ENCODE measurements at places on chromosomes 7 and 10.

- DNase-seq, result no peak
These were observed 86.5 kb downstream of the PARP12 start for GRCh38 chr7:139976055-139976837.

GRCh38 chr10:27815846-27816245 is 70.2 kb upstream of the MKX start:
- no peak for DNase-seq

GRCh38 chr7:26653430-26654399 is 210.7 kb downstream of the SKAP2 start:
- DNase-seq, result no peak

GRCh38 chr10:60675236-60675635 is 103.0 kb upstream of the CDK1 start:
- DNase-seq, result no peak

DNA sequence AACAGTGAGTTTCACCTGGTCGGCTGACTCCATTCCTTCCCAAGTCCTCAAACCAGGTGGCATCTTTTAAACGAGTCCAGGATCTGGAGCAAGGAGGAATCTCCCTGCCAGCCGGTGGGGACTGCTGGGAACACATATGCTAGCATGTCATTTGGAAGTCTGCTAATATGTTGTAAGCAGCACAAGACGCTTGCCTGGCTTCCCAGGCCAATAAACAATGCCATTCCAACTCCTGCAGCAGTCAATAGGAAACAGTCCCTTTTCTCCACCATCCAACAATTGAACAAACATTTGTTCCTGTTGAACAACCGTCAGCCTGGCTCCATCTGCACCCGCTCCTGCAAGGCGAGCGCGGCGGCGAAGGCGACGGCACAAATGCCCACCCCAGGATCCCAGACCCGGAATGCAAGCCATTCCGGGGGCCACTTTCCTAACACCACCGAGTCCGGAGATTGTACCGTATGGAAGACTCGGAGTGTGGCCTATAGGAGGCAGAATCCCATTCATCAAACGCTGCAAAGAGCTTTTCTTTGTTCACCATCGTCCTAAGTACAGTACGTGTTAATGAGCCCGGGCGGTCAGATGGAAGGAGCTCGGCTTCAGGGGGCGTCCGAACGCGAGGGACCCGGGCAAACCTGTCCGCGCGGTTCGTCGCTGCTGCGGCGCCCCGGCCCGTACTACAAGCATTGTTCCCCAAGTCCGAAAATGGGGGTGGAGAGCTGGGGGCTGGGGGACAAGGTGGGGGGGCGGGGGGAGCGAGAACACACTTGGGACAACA is 1.6 kb downstream of the FAM53B start:
- no peak for DNase-seq

DNA sequence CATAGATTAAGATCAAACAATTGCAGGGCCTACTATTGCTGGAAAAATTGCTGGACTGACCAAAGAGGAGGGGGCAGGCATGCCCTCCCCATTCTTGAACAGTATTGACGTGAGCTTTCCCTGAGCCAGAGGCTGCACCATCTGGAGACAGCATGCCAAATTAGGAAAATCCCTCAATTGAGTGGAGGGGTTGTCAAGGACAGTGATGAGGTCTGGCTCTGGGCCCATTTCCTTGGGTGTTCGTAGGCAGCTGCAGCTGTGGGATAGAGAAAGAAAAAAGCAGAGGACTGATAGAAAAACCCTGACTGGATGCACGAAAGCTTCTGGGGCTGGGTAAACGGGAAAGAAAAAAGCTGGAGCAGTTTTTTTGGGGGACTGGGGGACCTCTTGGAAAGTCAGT is 22.8 kb upstream of the ORC5 start:
- no peak for DNase-seq

GRCh38 chr10:7657552-7657951 is 9.2 kb downstream of the ITIH5 start:
- DNase-seq, result no peak

Data from T-helper 9 cell (primary cell).